ENCODE measurements at places on chromosomes 11 and 22. TPM values are rescaled to one million over a fixed set of nuclear protein-coding genes. Genes with fewer than 3 reads are reported as not detected.

UPK2 gene
- total RNA-seq, result 0.13 TPM

MS4A15 gene
- total RNA-seq, result not detected

C11orf87 gene
- total RNA-seq, result not detected

DNA sequence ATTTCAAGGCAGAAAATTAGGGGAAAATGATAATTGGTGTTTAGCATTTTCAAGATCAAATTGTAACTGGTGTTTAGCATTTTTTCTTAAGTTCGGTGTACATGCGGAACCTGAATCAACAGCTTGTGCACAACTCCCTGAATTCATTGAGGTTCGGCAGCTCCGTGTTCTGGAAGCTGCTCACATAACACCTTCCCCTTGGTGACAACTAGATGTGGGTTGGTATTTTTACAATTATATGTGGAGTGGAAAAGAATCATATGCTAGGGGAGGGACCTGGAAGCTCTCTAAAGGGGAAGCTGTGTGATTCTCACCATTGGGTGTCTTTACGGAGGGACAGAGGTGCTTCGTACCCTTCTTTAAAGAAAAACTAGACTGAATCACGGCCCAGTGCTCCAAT, 199.0 kb upstream of the MTNR1B start:
- DNase-seq, result no peak

- no peak for DNase-seq
Measured at GRCh38 chr11:24373516-24373915, 123.3 kb upstream of the LUZP2 start.

- no peak for DNase-seq
Measured at GRCh38 chr11:73999581-74000306, 9.1 kb downstream of the UCP3 start.

- DNase-seq, result peak; percentile 87
Measured at GRCh38 chr11:72975778-72976521, 161.7 kb downstream of the ATG16L2 start.

DNA sequence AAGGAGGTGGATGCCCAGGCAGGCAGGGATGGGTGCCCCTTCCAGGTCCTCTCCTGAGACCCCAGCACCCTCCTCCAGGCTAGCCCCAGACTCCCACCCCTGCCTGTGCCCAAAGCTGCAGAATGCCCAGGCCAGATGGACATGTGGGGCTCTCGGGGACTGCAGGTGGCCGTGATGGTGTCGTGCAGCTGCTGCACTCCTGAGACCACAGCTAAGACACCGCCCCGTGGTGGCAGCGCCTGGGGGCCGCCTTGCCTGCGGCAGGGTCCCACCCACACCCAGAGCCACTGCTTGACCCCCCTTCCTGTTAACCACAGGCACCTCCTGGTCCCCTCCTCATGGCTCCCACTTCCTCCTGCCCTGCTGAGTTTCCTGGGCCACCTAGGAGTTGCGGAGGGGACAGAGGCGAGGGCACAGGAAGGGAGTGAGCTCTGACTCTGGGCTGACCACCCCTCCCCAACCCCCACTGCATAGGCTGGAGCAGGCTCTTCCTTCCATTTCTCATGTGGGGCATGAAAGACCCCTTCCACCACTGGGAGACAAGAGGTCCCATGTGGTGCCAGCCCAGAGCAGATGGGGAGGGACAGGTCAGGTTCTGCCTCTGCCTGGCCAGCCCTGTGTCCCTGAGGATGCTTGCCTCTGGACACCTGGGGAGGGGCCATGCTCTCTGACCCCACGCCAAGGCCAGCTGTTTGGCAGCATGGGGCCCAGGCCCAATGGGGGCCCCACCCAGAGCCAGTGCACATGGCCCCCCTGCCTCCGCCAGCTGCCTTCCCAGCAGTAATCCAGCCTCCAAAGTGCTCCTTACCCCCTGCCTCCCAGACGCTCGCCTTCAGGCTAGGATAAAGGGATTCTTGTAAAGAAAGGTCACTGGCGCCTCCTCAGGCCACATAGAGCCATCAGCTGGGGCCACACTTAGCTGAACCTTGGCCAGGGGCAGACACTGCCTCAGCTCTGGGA, 29.3 kb downstream of the OSBPL5 start:
- no peak for DNase-seq

DNA sequence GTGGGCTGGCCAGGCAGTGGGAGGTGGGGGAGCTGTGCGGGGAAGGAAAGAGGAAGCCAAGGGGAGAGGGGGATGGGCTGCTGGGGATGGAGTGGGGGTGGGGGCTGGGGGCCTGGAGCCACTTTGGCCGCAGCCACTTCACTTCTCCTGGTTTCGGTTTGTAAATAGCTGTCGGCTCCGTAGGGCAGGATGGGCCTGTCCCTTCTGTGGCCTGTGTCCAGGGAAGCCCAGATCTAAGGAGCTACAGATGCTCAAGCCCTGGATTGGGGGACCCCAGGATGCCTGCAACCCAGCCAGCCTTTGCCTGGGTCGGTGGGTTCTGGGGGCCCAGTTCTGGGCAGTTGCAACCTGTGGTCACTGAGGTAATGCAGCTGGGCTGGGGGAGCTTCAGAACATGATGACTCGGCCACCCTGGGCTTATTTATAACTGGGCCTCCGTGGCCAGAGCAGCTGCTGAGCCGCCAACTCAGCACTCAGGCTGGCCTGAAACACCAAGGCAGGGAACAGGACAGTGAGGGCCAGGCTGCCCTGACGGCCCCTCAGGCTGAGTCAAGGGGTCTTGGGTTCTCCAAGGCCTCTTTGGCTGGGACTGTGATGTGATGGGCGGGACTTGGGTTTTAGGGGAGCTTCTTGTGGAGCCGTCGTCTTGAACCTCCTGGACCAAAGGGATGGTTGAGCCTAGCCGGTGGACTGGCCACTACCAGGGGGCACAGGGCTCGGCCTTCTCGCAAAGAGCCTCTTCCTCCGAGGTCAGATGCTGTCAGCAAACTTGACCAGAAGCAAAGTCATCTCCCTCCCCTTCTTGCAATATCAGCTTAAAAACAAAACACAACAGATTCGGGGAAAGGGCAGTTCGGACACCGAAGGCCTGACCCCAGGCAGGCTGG, 15.0 kb upstream of the SLC39A13 start:
- DNase-seq, result no peak
